Activated gamma-delta T cell treated with Interleukin-2 at 50 U/mL for 16 hours (primary cell): ENCODE measurements at places on chromosomes 3 and 15.

GRCh38 chr15:72800833-72801481 lies 17.4 kb upstream of the ADPGK start:
- no peak for DNase-seq

DNA sequence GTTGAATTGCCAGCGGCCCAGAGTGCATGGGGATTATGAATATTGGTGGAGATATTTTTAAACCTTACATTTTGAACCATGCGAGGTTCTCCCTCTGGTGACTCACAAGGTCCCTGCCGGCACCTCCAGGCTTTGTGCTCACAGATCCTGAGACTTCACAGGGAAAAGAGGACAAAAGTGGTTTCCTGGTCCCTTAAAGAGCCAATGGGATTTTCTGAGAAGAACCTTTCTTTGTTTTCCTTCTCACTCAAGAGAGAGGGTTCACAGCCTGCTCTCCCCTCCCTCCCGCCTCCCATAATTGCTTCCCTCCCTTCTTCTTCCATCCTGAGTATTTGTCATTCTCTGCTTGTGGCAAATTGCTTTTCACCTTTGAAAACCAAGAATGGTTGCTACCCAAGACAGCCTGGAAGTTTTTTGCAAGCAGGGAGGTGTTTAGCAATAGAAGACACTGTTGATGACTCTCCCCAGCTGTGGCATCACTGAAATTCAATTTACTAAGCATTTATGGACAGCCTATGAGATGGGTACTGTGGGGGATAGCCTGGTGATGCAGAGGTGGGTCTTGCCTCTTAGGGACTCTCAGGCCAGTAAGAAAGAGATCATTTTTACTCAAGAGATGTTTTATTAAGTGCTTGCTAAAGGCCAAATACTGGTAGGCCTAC lies 76.6 kb downstream of the CPN2 start:
- no peak for DNase-seq

GRCh38 chr3:187630404-187630803 lies 39.8 kb downstream of the SST start:
- DNase-seq = no peak

DNA sequence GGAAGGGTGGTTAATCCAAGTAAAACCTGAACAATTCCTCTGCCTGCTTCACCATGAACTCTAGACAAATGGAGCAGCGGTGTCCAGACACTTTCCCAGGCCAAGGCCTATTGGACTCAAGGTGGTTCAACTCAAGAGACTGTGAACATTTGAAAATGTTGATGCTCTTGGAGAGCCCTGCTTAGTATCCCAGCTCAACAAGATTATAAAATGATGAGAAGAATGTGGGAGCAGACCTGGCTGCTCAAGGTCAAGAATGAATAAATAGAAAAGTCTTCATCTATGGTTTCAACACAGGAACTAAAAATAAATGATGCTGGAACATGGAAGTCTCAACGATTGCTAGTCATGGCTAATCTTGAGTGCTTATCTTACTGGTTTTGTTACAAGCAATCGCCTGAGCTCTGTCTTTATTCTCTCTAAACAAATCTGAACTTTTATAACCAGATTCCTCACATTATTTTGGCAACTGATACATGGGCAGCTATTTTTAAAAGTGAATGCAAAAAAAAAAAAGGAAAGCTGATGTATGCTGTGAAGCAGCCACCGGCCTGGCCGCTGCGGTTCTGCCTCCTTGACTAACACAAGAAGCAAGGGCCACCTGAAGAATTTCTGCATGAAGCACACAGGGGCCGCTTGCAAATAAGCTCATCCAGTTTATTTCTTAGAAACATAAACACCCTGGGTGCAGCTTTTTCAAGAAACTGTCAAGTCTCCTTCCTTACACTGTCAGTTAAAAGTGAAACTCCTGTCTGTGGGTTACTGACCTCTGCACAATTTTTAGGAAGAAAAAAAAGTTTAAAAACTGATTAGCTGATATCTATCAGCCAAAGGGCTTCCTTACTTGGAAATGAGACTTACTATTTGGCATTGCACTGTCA lies 120.1 kb upstream of the ARHGEF3 start:
- DNase-seq = no peak

DNA sequence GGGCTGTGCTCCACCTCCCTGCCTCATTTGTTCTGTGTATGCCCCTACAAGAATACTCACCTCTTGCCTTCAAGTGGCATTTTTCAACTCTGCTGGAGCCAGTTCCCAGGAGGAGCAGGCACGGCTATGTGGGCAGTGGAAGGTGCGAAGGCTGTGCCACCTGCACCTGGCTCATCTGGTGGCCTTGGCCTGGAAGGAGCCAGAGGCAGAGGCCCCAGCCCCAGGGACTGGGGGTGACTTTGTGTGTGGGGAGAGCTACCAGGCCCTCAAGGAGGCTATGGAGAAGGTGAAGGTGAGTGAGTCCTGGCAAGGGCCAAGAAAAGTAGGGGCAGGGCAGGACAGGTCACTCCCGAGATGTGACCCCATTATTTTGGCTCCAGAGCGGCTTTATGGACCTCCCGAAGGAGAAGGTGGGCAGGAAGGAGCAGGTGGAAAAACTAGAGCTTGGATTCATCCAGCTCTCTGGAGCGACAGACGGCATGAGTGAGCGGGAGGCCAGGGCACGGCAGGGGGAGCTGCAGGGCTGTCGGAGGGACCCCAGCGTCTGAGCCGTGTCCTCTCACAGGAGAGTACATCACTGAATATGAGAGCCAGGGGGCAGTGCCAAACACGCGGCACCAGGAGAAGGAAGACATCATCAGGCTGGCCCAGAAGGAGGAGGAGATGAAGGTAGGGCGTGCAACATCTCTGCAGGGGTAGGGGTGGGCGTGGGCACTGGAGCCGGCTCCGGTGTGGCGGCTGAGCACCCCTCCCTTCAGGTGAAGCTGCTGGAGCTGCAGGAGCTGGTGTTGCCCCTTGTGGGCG lies 57.3 kb upstream of the UBE2Q2 start:
- DNase-seq = no peak
